NCI-H2081 treated with DMSO at 0.1 percent for 48 hours (cell line): ENCODE measurements at places on chromosomes 12 and 14.

GRCh38 chr14:24430682-24431568, 1.2 kb downstream of the KHNYN start:
- no peak for DNase-seq

GRCh38 chr12:101829639-101830366, 956 bp downstream of the GNPTAB start:
- no peak for DNase-seq

DNA sequence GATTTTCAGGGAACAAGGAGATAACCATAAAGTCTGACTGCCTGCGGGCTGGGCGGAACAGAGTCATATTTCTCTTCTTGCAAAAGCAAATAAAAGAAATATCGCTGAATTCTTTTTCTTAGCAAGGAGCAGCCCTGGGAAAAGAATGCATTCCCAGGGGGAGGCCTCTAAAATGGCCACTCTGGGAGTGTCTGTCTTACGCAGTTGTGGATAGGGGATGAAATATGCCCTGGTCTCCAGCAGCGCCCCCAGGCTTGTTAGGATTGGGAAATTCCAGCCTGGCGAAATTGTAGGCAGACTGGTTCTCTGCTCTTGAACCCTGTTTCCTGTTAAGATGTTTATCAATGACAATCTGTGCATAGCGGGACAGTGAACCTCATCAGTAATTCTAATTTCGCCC, 40.5 kb downstream of the PCNX1 start:
- DNase-seq: no peak

DNA sequence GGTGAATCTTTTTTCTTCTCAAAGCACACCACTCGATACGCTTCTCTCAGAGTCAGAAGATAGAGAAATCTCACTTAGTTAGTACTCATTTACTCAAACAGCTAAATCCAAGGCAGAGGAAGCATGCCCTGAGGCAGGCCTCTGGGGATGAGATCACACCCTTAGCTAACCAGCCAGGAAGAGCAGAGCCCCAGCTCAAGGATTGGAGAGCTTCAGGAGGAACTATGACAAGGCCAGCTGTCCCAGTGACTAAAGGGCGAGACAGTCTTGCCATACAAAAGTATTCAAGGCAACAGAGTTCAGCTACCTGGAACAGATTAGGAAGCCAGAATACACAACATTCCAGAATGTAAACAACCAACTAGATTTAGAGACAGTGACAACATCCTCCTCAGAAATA, 197.7 kb upstream of the CCDC196 start:
- no peak for DNase-seq

GRCh38 chr14:54188064-54188666, 208.6 kb upstream of the CDKN3 start:
- no peak for DNase-seq

- no peak for DNase-seq
These were observed 82.9 kb downstream of the DDX51 start for GRCh38 chr12:132061197-132061596.

DNA sequence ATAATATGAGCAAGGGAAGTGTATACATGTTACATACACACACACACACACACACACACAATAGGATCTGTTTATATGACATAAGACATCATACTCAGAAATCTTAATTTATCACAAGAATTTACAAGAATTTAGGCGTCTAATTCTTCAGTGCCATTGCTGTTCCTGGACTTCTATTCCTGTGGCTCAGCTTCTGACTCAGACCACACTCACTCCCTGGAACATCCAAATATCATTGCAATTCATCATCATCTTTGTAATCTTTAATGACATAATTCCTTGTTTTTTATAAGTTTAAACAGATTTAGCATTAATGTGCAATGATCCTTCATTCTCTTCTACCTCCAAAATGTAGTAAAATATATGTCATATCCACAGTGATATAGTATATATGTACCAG, 544.2 kb downstream of the FOXG1 start:
- no peak for DNase-seq

- no peak for DNase-seq
These were observed 3.5 kb upstream of the ANKRD52 start for GRCh38 chr12:56261503-56262232.

- DNase-seq: no peak
These were observed 17.0 kb downstream of the RITA1 start for GRCh38 chr12:113202300-113203075.

DNA sequence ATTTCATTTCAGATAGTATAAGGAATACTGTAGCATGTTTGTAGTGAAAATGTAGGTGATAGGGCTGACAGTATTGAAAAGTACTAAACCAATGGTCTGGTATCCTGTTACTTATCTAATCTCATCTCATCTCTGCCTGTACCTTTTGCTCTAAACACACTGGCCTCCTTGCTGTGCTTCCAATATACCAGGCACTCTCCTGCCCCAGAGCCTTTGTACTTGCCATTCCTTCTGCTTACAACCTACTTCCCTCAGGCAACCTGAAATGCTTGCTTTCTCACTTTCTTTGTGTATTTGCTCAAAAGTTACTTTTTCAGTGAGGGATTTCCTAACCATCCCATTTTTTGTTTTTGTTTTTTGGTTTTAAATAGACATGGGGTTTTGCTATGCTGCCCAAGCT, 101.9 kb downstream of the PAPLN start:
- DNase-seq: no peak

DNA sequence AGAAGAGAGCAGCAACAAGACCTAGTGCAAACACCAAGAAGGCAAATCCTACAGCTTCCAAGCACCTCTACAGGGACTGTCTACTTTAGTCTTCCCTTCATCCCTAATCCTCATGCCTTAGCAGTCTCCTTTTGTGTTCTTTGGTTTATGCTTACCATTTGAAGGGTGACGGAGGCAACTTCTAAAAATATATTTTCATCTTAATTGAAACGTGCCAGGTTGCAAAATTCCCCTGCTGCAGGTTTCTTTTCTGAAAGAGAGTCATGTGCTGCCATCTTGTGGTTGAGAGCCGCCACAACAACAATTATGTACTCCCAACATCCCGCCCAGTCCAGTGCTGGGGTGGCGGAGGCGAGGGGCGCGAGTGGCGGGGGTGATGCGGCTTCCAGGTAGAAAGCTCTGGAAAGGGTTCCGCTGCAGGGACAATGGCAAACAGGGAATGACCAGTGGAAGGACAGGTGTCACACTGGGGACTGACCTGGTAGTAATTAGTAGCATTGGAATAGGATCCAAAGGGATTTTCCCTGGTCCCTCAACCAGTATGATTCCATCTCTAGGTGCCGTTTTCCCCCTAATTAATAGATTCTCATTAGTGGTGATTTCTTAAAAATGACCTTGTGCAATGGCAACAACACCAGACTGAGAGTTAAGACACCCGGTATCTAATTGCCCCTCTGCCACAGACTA, 80.3 kb upstream of the GNG2 start:
- DNase-seq: peak; percentile 4

GRCh38 chr12:128286970-128287369, 20.0 kb downstream of the TMEM132C start:
- no peak for DNase-seq

DNA sequence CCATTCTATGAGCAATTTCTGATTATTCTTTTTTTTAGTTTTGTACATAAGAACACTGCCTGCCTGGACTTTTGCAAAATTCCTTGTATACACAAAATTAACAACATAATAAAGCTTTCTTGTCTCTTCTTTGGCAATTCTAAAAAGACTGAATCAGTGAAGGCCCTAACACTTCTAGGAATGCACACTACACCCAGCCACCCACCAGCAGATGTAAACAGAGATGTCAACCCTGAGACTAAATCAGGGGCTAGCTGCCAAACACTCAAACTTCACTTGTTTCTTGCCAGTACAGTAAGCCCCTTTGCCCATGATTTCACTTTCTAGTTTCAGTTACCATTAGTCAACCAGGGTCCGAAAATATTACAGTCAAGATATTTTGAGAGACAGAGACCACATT, 15.5 kb downstream of the DCAF5 start:
- no peak for DNase-seq

DNA sequence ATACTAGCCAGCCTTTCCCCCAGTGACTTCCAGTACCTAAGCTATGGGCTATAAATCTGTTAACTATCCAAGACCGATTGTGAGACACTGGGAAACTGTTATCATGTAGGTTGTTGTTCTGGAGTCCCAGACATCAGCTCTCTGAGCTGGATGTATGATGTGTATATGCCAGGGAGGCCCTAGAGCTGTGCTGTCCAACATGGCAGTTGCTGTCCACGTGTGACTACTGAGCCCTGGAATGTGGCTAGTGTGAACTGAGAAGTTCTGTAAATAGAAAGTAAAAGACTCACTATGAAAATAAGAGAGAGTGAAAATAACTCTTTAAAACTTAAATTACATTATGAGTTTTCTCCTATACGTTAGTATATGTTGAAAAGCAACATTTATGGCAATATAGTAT, 755.8 kb upstream of the FBXO33 start:
- DNase-seq: no peak

- DNase-seq: no peak
These were observed 129.9 kb downstream of the CPNE8 start for GRCh38 chr12:38775457-38775856.

DNA sequence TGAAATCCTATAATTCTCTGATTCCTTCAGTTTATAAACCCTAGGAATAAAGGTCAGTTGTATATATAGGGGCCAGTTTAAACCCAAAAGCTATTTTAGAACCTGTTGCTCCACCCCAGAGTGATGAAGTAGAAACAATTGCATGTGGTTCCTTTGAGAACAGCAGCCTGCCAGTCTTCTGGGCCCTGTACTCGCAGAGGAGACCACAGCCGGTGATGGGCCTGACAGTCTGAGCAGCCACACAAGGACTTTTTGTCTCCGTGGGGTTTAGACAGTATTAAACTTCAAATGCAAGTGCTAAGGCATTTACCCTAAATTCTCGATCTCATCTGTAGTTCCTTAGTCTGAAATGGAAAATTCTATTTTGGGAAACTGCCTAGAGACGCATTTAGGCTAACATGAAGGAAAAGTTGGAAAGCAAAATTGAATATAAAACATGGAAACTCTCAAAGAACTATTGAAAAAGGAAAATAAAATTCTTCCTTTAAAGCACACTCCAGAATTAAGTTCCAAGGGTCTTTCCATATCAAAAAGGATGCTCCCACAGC, 80.6 kb downstream of the PRICKLE1 start:
- DNase-seq: no peak

DNA sequence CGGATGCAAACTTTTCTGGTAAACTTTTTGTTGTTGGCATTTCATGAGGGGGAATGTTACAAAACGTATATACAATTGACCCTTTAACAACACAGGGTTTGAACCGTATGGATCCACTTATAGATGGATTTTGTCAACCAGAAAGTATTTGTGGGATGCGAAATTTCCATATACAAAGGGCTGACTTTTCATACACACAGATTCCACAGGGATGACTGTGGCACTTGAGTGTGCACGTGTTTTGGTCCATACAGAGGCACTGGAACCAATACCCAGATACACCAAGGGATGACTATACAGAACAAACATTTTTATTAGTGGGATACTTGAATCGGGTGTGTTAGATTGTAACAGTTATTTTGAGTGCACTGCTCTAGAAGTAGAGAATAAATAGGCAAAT, 29.8 kb upstream of the CCT2 start:
- no peak for DNase-seq

DNA sequence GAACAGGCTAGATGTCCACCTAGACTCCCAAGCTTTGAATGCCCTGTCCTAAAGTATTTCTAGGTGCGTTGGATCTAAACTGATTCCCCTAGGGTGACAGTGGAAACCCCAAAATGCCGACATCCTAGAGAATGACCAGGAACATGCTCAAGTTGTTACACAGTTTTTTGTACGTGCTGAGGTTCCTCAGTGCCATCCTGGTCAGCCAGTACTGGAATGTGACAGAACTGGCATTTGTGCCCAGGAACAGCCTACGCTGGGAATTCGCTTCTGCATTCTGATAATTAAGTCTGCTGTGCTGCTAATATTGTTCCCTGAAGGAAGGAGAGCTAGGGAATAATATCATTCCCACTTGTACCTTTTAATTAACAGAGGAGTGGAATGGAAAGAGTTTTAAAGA, 40.3 kb downstream of the BORCS5 start:
- no peak for DNase-seq

DNA sequence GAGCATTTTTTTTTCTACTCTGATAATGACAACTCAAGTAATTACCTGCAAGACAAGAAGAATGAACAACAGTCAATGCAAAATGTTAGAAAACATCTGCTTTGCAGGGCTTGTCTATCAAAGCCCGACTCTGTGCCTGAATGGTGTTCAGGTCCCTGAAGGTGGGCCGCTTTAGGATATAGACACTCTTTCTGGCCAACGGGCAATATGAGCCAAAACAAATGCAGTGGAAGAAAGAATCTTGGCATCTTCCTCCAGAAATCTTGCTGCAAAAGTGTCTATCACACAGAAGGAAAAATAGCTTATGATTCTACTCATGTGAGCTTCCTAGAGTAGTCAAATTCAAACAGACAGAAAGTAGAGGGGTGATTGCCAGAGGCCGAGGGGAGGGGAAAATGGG, 32.7 kb downstream of the FOS start:
- DNase-seq: no peak

DNA sequence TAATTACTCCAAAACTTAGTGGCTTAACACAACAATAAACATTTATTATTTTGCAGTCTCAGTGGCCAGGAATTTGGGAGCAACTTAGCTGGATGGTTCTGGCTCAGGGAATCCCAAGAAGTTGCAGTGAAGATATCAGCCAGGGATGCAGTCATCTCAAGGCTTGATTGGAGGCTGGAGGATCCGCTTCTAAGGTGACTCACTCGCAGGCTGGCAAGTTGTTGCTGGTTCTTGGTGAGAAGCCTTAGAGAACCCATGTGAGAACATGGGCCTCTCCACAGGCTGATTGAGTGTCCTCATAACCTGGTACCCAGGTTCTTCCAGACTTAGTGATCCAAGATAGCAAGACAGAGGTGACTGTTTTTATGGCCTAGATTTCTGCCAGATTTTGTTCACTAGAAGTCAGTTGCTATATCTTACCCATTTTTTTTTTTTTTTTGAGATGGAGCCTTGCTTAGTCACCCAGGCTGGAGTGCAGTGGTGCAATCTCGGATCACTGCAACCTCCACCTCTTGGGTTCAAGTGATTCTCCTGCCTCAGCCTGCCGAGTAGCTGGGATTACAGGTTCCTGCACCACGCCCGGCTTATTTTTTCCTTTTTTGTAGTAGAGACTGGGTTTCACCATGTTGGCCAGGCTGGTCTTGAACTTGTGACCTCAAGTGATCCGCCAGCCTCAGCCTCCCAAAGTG, 32.5 kb downstream of the BRMS1L start:
- DNase-seq: no peak

GRCh38 chr12:45232756-45233372, 17.0 kb downstream of the ANO6 start:
- DNase-seq: no peak

- no peak for DNase-seq
These were observed 238.6 kb upstream of the CRY1 start for GRCh38 chr12:107331912-107332311.

GRCh38 chr14:98227000-98227726, 1044.8 kb downstream of the BCL11B start:
- DNase-seq: no peak

GRCh38 chr12:49674318-49674981, 32.8 kb downstream of the FMNL3 start:
- no peak for DNase-seq

DNA sequence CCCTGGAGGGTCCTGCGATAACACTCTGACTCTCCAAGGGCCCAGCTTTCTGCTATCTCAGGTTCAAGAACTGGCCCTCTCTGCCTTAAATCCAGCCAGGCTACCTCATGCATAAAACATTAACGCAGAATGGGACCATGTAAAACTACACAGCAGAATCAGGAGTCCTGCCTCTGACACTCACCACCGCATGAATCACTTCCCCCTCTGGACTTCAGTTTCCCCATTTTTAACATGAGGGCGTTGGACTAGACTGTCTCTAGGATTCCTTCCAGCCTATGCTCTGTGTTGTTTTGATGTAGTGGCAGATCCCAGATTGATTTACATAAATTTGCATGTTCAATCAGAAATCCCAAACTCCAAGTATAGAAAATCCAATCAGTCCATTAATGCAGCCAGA, 3.3 kb downstream of the NCKAP5L start:
- DNase-seq: no peak
